ENCODE measurements at places on chromosomes 12 and 14. TPM values are rescaled to one million over a fixed set of nuclear protein-coding genes. Genes with fewer than 3 reads are reported as not detected.

MGST1 gene
- total RNA-seq = 198 TPM

LMO3 gene
- total RNA-seq = 39.4 TPM

GRCh38 chr12:113697651-113698509, 226.2 kb upstream of the LHX5 start:
- H3K27me3 ChIP-seq = peaks cover 66% of the 10 kb centered on the region
- peaks cover 5% of the 10 kb centered on the region for H3K4me1 ChIP-seq
- DNase-seq = no peak
- no peak overlapping the region for H3K4me3 ChIP-seq

DNA sequence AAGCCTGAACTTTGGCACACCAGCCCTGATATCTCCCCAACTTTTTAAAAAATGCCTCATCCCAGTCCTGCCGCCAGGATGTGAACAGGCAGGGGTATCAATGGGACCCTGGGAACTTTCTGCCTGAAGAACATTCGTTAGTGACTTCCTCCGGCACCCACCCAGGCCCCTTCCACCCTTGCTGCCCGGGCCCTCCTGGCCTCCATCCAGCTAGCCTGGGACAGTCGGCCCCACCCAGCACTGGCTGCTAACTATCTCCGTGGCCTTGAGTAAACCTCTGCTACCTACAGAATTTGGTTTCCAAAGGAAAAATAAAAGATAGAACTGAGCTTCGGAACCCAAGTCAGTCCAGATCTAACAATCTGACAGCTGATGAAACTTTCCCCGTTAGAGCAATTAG, 14.3 kb downstream of the SCARB1 start:
- no peaks in the 10 kb centered on the region for H3K36me3 ChIP-seq
- peaks cover 16% of the 10 kb centered on the region for H3K4me1 ChIP-seq
- peaks cover 5% of the 10 kb centered on the region for H3K27me3 ChIP-seq

ATP5F1B gene
- total RNA-seq = 541 TPM

Measured in progenitor cell of endocrine pancreas (in vitro differentiated cells).